ENCODE measurements at places on chromosomes 3 and 15.

DNA sequence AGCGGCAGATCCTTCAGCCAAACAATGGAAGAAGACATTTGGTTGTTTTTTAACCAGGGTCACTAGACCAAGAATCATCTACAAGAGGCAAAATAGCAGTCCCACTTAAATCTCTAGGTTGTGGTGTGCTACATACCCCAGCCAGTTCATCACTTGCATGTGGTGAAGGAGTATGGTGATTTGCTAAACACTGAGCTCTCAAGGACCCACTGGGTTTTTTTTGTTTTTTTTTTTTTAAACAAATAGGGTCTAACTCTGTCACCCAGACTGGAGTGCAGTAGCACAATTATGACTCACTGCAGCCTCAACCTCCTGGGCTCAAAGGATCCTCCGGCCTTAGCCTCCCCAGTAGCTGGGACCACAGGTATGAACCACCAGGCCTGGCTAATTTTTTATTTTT lies 508.0 kb downstream of the FOXP1 start:
- no peak for DNase-seq

DNA sequence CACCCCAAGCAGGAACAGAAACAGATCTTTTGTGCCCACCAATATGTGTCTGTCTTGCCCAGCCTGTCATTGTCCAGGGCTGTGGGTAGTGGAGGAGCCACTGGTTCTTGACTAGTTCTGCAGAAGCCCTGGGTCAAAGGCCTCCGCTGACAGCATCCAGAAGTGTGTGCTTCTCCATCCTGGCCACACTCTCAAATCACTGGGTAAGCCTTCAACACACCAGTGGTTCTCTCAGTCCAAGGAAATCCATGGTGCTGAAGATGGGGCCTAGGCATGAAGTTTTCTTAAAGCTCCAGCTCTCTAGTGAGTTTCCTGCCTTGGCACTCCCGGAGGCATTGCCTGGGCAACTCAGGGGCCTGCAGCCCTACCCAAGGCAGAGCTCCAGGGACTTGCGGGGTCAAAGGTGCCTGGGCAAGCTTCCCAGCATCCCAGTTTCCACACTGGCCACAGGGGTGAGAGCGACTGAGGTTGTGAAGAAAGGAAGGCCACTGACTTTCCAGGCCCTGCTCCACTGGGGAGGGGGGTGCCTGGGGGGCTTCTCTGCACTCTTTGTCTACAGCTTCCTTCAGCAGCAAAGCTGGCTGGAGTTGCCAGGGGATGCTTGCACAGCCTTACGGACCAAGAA lies 37.9 kb upstream of the RPL32 start:
- DNase-seq = no peak

DNA sequence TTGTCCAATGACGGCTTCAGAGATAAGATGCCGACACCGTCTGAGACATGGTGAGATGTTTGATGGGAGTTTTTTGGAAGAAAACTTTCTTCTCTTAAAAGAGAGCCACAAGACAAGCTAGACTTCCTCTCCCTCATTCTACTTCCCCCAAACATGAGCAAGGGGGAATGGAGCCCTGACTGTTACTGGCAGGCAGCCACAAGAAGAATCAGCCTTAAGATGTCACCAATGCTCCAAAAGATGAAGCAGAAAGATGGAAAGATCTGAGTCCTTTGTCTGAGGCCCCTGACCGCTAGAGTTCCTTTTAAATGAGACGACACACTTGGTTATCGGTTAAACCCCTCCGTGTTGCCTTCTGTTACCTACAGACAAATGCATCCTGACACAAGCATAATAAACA lies 108.7 kb downstream of the ST8SIA2 start:
- no peak for DNase-seq

- no peak for DNase-seq
Measured at GRCh38 chr3:55658690-55659562, 171.8 kb upstream of the WNT5A start.

GRCh38 chr3:177466074-177466473 lies 268.8 kb upstream of the TBL1XR1 start:
- no peak for DNase-seq

DNA sequence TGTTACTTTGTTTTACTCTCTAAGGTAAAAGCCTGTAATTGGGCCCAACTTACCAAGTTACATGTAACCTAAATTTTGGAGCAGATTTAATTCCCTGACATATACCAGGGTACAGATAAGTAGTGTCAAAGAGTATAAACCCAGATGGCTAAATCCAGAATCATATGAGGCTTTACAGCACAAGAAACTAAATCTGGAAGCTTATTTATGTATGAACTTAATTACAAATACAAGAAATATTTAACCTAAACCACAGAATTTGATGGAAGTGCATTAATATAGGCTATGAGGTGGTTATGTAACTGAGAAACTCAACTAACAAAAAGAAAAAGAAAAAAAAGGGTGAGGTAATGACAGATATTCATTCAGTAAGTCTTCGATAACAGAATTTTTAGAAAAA lies 930.2 kb upstream of the ALCAM start:
- DNase-seq = no peak

DNA sequence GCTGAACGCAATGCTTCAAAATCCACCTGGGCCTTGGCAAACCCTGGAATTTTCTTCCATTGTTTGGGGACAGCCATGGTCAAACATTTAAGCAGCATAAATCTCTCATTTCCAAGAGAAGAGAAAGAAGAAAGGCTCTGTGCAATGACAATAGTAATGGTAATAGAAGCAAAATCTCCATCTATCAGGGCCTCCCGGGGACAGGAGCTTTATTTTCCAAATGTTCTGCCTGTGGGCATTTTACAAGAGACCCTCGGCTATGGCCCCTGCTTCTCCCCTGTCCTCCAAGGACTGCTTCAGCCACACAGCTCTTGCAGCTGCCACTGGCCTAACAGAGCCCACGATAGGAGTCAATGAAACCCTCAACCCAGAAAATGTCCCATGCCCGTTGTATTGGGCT lies 12.7 kb upstream of the FAM240A start:
- no peak for DNase-seq

GRCh38 chr3:190041333-190042041 lies 79.2 kb downstream of the P3H2 start:
- DNase-seq = no peak

- DNase-seq = peak; percentile 79
Measured at GRCh38 chr15:25739687-25740121, 123.4 kb downstream of the ATP10A start.

GRCh38 chr15:41487802-41488201 lies 5.9 kb upstream of the ITPKA start:
- peak; percentile 42 for DNase-seq

DNA sequence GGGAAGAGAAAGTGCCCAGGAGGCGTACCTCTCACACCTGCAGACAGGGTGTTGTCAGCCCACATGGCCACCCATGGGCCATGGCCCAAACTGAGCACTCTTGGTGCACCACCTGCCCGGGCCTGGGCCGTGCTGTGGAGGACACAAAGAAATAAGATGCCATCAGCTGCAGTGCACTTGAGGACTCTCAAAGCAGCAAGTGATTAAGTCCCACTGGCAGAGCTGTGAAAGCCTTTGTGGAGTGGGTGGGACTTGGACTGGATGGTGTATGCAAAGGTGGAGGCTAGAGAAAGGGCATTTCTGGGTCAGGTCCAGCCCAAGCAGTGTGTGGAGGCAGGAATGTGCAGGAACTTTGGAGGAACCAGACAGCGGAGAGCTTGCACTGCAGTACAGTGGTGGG lies 122.3 kb downstream of the MEGF11 start:
- DNase-seq = no peak

GRCh38 chr3:52490939-52491526 lies 4.1 kb upstream of the STAB1 start:
- no peak for DNase-seq

GRCh38 chr15:99956820-99957641 lies 223.8 kb upstream of the LYSMD4 start:
- DNase-seq = no peak

GRCh38 chr3:110106805-110107204 lies 769.5 kb upstream of the DPPA4 start:
- DNase-seq = no peak

DNA sequence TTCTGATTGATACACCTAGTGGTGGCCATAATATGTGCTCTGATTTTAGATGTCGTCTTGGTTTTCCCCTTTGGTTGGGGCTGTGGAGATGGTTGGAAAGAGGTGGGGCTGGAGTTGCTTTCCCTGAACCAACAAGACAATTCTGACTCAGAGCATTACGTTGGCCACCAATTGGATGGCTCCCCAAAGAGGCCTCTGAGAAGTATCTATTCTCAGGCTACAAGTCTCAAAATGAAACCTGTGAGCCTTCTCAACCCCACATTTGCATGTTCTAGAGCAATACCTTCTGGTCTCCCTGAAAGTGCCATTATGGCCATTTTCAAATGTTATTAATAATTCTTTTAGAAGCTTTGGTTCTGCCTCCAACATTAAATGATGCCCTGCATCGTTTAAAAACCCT lies 188.4 kb upstream of the WNT5A start:
- no peak for DNase-seq

DNA sequence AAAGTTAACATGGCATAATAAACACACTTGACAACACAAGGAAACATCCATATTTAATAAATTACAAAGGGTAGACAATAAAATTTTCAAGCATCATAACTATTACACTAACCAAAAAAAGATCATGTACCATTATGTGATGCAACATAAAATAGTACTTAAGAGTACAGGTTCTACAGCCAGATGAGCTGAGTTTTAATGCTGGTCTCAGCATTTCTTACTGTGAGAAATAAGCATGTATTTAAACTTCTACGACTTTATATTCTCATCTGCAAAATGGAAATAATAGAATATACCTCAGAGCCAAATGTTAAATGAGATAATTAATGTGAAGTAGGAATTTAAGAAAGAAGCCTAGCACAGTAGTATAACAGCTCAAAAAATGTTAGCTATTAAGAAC lies 33.7 kb upstream of the SLC12A8 start:
- DNase-seq = no peak

- no peak for DNase-seq
Measured at GRCh38 chr3:24416224-24416623, 78.4 kb downstream of the THRB start.

DNA sequence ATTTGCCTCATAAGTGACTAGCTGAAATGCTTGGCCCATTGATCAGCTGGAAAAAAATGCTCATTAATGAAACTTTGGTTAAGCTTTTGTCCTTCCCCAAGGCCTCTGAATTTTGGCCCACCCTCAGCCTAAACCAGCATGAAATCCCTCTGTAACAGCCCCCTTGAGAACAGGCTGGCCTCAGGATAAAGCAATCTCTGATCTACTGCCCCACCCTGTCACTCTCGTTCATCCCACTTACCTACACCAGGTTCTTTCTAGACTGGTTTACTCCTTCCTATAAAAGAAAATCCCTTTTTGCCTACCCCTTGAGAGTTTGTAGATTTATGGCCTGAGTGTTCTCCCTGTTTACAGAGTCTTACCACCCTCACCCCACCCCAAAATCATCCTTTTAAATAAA lies 3.4 kb upstream of the AEN start:
- no peak for DNase-seq

DNA sequence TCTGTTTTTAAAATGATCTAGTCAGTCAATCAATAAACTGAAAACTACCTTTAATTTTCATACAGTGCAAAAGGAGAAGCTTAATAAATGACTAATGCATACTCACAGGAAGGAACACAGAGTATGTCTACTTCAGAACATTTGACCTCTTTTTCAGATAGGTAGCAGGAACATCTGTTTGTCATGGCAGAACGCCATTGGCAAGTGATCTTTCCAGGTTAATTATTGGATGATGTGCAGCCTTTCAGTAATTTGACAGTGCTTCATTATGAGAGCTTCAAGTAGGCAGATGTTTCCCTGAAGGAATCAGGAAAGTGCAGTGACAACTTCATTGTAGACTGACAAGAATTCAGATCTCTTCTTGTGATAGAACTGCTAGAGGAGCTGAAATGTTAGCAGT lies 325.0 kb downstream of the OTOL1 start:
- no peak for DNase-seq

DNA sequence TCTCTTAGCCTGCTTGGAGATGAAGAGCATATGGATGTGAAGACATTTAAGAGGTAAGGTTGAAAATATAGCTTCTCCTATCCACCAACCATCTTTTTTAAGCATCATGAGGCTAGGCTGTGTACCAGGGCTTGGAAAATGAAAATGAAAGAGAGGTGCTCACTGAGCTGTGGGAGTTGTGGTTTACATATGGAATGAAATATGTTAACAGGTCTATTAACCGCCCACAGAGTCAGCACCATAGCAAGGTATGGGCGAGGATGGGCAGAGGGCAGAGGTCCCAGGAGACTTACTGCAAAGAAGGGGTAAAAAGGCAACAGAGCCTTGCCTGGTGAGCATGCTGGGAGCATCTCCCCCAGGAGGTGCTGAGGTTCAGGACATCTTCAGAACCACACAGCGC lies 273.1 kb downstream of the GABRG3 start:
- DNase-seq = peak; percentile 32

- no peak for DNase-seq
Measured at GRCh38 chr3:58776231-58776630, 109.7 kb upstream of the FAM3D start.

DNA sequence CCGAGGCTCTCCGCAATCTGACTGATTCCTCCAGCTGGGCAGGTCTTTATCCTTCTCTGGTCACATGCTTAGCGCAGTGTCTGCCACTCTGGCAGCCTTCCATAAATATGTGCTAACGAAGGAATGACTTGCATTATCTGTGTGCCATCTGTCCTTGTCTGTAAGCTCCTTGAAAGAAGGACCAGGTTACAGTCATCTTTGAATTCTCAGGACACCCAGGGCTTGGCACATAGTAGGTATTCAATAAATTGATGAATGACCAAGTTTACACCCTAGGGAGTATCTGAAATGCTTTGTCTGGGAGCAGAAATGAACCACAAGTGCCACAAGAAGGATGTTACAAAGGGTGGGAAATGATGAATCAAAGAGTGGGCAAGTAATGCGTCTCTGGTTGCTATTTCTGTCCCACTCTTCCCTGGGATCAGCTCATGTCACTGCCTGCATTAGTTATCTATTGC lies 16.5 kb upstream of the FAM3D start:
- no peak for DNase-seq

GRCh38 chr3:39262846-39263245 lies 17.0 kb downstream of the CX3CR1 start:
- no peak for DNase-seq

DNA sequence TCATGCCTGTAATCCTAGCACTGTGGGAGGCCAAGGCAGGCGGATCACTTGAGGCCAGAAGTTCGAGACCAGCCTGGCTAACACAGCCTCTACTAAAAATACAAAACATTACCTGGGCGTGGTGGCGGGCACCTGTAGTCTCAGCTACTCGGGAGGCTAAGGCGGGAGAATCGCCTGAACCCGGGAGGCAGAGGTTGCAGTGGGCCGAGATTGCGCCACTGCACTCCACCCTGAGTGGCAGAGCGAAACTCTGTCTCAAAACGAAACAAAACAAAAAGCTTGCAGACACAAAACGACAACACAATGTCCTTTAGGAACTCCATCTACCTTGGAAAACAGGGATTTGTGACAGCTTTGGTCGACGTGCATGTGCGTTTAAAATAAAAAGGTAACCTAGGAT lies 716 bp upstream of the KLHL24 start:
- no peak for DNase-seq

- no peak for DNase-seq
Measured at GRCh38 chr15:47971637-47972036, 149.2 kb upstream of the SLC24A5 start.

GRCh38 chr15:66617137-66618090 lies 51.6 kb upstream of the LCTL start:
- DNase-seq = no peak

Measured in Jurkat, Clone E6-1 (cell line).